ENCODE measurements at places on chromosomes 13 and 19.

GRCh38 chr13:98254513-98254912 lies 77.4 kb upstream of the RNF113B start:
- no peak for DNase-seq

GRCh38 chr19:2166741-2167738 lies 3.3 kb downstream of the DOT1L start:
- no peak for DNase-seq

- no peak for DNase-seq
These were observed 49.5 kb downstream of the KDM4B start for GRCh38 chr19:5018224-5019015.

DNA sequence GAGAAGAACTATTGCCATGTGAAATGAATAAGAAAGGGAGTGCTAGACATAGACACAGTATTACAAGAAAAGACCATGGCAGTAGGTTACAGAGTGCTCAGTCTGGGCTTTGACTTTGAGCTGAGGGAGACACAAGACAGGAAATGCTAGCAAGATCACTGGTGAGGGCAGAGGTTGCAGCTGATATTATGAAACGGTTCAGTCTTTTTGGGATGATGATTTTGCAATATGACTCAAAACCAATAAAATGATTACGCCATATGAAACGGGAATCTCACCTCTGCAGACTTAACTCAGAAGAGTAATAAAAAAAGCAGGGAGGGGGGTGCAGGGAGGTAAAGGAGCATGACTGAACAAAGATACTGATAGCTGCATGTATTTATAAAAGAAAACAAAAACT lies 123.1 kb downstream of the RBM26 start:
- no peak for DNase-seq
